ENCODE measurements at places on chromosomes 3 and 15. TPM values are rescaled to one million over a fixed set of nuclear protein-coding genes. Genes with fewer than 3 reads are reported as not detected.

DNA sequence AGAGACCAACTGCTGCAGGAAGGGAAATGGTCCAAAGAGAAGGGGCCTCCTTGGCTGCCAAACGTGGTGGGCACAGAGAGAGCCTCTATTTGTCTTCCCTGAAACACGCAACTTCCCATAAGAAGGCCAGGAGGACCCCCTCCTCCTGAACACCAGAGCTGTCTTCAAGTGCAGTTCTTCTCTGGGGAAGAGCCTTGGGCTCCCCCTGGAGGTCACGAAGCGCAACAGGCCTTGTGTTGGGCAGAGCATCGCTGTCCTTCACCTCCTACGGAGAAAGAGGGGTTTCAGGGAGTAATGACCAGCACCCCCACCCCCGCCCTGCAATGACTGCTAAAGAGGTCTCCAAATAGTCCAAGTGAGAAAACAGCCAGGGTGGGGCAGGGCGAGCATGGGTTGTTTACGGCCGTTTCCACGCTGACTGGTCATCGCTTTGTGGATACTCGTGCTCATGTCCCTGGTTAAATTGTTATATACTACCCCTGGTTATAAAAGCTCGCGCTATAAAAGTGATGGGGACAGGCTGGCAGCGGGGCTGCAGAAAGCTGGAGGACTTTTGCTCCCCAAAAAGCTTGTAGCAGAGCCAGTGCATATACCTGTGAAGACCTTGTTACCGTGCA lies 397.5 kb upstream of the ATP10A start:
- no peak for DNase-seq

GRCh38 chr15:58147171-58147611 lies 9.0 kb downstream of the AQP9 start:
- DNase-seq, result no peak

The KATNBL1 gene
- total RNA-seq, result 46.2 TPM

The VILL gene
- total RNA-seq, result 69.7 TPM

DNA sequence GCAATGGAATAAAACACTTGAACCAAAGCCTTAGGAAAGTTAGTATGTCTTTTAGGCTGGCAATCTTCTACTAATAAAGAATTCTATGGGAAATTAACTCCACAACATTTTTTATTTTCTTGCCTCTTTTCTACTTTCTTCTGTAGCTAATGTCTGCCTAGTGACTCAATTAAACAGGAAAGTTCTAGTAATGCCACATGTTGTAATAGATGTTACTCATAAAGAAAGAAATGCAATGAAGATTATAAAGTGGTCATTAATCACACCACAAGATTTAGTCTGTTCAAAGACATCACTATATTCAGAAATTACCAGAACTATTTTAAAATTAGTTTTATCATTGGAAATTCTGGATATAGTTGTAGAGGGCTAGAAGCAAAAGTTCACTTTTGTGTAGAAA lies 329.7 kb downstream of the SI start:
- no peak for DNase-seq

GRCh38 chr3:10495003-10495402 lies 10.4 kb downstream of the ATP2B2 start:
- DNase-seq, result no peak
